Activated naive CD4-positive, alpha-beta T cell treated with Interleukin-2 at 50 U/mL for 16 hours (primary cell): ENCODE measurements at places on chromosomes 12 and 14.

DNA sequence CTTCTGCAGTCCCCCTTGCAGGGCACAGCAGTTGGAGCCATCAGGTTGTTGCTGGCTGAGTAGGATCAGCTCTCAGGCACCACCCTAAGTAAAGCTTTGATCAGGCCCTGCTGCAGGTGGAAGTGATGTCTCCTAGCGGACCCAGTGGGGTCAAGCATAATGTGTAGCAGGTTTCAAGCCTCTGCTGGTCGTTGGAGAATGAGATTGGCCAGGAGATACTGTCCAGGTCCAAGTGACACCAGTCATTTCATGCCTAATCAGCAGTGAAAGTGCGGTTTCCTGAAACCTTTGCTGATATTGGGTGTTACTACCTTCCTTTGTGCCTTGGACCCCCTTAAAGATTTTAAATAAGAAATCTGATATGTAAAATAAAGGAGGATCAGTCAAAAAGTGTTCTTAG is 72.6 kb downstream of the SUSD6 start:
- DNase-seq: no peak

- DNase-seq: no peak
Observed at GRCh38 chr12:32033406-32033805, 73.2 kb upstream of the BICD1 start.

DNA sequence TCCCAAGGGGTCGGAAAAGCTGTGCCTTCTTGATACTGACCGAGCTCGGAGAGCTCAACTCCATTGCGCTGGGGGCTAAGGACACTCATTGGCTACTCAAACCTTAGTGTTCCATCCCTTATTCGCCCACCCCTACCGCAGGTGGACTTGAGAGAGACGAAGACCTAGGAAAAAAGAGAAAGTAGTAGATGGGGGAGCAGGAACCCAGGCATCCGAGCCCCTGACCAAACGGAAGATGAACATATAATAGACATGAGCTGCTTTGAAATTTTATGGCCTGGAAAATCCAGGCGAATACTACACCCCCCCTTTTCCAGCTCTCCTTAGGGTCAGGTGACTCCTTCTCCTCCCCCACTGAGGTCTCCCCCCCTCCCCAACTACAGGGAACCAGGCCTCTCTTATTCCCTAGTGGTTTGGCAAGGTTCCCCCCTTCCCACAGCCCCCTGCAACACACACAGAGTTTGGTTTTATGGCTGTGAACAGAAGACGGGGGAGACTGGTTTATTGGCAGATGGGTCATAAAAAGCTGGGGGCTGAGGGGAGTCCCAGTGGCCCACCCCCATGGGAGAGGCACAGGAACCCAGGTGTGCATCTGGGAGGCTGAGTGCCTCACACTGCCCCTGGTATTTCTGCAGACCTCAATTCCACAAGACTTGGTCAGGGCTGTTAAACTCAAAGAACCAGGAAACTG is 1.6 kb downstream of the GDF11 start:
- no peak for DNase-seq

- no peak for DNase-seq
Observed at GRCh38 chr12:89844539-89844938, 135.9 kb upstream of the ATP2B1 start.

GRCh38 chr14:65429757-65430156 is 17.2 kb downstream of the FUT8 start:
- DNase-seq: no peak

DNA sequence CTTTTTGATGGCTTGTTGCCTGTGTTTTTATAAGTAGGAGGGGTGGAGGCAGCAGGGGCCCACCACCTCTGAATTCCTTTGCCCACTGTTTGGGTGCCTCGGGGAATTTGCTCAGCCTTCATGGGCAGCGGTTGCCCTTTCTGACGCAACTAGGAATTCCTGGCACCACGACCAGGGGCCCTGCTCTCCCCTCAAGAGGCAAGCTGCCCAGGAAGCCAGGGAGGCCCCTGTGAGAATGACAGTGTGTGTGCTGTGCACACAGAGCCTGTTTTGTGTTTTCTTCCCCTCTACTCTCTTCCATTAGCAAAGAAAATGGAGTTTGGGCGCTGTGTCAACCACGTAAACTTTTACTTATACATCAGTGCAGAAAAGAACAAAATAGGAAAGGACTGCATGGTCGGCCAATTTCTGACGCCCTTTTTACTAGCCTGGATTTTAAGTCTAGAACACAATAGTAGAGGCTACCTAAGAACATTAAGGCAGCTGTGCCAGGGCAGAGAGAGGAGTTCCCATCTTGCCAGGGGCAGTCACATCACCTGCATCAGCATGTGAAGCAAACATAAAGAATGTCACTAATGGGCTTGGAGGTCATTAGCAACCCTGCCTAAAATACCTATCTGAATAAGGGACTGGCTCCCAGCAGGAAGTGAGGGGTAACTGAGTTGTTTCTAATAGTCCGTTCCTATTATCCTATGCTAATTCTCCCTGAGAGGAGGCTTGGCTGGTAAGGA is 17.9 kb upstream of the PTGR2 start:
- no peak for DNase-seq

DNA sequence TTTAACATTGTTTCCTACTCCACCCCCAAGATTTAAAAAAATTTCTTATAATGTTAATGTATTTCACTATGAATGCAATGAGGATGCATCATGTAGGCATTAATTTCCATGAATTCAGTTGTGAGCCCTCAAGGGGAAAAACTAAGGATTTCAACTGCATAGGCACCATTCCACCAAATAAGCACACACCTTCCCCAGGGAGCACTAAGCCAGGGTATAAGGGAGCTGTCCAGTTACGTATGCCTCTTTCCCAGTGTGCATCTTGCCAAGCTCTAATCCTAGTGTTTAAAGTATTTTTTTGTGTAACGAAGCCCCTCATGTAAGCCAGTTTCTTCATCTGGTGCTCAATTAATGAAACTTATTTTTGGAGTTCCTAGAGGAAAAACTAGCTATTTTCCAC is 6.6 kb downstream of the FERMT2 start:
- DNase-seq: no peak

DNA sequence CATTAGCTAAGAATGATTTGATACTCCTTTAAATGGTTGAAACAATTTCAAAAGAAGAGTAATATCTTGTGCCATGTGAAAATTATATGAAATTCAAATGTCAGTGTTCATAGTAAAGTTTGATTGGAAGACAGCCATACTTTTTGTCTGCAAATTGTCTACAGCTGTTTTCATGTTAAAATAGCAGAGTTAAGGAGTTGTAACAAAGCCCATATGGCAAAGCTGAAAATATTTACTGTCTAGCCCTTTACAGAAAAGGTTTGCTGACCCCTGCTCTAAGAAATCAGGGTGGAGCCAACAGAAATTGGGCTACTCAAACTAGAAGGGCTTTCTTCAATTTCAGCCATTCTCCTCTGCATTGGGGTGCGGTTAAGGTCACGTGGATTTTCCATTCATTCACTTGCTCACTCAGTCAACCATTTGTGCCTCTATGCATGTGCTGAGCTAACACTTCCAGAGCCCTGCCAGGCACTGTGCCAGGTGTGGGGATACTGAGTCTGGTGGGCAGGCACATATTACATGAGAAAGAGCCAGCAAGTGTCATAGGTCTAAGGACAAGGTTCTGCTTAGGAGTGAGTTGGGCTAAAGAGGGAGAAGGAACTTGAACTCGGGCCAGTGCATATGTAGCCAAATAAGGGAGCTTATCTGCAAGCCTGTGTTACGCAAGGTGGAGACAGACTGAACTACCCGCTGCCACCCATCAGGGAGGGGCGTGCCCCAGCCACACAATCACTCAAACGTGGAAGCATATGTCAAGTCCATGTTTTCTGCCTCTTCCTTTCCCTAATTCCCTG is 139.8 kb upstream of the NOS1 start:
- no peak for DNase-seq

GRCh38 chr12:12519354-12519998 is 43.2 kb downstream of the DUSP16 start:
- no peak for DNase-seq

DNA sequence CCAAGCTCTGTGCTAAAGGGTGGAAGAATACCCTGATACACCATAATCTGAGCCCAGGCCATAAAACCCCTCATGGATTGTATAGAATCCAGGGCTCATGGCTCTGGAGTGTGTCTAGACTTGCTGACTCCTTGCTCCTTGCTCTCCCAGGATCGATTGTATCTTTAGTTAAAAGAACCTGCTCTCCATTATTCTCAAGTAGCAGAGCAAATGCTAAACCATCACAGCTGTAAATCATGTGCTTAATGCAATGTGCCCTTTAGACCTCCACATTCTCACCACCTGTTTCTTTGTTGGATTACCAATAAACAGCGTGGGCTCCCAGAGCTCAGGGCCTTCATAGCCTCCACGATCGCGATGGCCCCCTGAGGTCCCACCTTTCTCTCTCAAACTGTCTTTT is 411.6 kb upstream of the FBXO33 start:
- DNase-seq: no peak

GRCh38 chr12:105804591-105805265 is 334.0 kb downstream of the NUAK1 start:
- no peak for DNase-seq
